Myocyte (in vitro differentiated cells): ENCODE measurements at places on chromosomes 7 and 10.

GRCh38 chr10:29703271-29703670 is 68.5 kb upstream of the SVIL start:
- DNase-seq: no peak

- DNase-seq: peak; percentile 38
These were observed 6.6 kb downstream of the NPC1L1 start for GRCh38 chr7:44534501-44534900.

GRCh38 chr10:15453926-15454325 is 82.8 kb upstream of the FAM171A1 start:
- DNase-seq: no peak

- DNase-seq: no peak
These were observed 59.1 kb downstream of the TES start for GRCh38 chr7:116269466-116269865.

DNA sequence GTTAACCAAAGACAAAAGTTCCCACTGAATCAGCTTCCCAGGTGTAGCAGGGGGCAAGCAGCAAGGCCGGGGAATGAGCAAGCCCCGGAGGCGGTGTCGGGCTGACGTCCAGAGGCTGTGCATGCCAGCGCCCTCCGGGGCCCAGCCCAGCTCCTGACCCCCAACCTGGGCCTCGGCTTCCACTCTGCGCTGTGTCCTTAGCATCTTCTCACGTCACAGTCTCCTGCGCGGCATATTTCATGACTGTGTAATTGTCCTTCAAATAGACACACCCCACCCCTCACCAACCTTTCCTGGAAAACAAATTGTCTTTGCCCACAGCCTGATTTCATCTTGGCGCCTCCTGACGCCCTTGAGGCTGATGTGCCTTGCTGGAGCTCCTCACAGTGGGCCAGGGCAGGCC is 133.5 kb downstream of the RGS10 start:
- no peak for DNase-seq

DNA sequence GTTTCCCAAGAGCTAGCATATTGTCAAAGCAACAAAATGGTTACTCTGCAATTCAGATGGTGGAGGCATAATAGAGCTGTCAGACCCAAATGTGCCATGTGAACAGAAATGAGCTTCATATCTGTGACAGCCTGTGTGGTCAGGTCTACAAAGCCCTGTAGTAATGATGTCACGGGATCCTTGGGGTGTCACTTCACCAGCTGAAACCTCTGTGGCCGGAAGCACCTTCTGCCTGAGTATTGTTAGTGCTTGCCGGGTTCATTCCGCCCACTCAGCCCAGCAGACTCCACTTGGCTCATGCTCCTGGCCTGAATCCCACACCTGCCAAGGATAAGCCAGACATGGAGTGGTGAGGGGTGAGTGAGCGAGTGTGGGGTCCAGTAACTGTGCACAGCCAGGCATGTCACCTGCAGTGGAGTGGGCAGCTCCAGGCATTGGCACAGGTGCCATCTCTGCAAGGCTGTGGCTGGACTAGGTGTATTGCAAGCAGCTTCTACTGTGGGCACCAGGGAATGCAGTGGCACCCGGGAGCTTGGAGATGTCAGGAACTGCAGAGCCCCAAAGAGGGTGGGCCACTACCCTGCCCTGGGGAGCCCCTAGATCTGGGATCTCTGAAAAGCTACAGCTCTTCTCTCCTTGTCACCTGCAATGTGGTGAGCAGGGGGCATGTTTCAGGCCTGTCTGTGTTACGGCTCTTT is 341.9 kb upstream of the CHRM2 start:
- DNase-seq: peak; percentile 26

DNA sequence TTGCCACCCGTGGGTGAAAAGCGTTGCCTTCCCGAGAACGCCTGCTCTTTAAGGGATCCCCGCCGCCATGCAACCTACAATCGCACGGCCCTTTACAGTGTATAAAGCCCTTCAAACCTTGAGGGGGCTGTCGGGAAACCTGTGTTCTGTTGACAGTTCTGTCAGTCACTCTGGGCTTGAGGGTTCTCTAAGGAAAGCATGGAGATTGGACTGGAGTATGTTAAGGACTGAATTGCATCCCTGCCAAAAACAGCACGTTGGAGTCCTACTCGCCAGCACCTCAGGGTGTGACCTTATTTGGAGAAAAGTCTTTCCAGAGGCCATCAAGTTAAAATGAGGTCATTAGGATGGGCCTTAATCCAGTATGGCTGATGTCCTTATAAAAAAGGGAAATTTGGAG is 70.6 kb downstream of the PFKFB3 start:
- no peak for DNase-seq

- DNase-seq: no peak
These were observed 149.8 kb upstream of the WNT16 start for GRCh38 chr7:121178869-121179497.

GRCh38 chr10:16570731-16571130 is 49.1 kb upstream of the C1QL3 start:
- DNase-seq: no peak

DNA sequence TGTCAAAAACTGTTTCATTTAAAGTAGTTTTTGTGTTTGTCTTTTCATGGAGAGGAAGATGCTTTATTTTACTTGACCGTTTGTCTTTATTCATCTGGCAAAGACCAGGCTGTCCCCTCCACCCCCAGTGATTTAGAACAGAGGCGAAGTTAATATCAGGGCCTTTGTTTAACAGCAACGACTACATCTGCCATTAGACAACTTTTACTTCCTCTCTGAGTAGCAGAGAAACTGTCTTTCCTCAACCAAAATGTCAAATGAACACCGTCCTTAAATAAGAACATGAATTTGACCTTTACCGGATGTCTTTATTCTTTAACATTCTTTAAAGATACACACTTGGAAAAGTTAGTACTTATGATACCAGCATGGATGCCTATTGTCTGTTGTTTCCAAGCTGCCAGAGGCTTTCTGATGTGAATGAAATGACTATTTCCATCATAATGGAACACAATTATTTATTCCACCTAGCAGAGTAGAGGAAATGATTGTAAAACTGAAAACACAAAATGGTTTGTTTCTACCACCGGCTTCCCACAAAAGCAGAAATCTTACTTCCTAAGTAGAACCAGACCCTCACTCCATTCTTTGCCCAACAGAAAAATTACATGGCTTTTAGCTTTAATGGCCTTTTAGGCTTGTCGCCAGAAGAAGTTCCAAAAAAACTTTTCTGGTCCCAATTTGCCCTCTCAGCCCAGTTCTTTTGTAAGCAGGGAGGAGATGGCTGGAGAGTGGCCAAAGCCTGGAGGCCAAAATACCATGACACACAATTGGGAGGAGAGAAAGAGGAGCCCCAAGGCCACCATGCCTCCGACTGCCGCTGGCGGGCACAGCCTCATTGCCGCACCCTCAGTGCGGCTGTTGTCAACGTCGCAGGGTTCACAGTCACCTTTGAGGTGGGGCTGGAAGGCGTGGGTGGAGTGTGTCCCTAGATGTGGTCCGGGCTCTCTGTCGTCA is 168.5 kb downstream of the TEX36 start:
- DNase-seq: no peak

- peak; percentile 27 for DNase-seq
These were observed 301.9 kb upstream of the GALNT17 start for GRCh38 chr7:70830060-70830395.

GRCh38 chr7:151399305-151399601 is 10.6 kb downstream of the WDR86 start:
- no peak for DNase-seq

- no peak for DNase-seq
These were observed 211.5 kb downstream of the PTEN start for GRCh38 chr10:88074971-88075370.

GRCh38 chr10:110163192-110163773 is 44.1 kb upstream of the MXI1 start:
- no peak for DNase-seq
